ENCODE measurements at places on chromosomes 7 and 10.

- no peak for DNase-seq
These were observed 119.7 kb downstream of the FAM53B start for GRCh38 chr10:124624466-124624865.

GRCh38 chr10:117699436-117700075 lies 157.0 kb downstream of the EMX2 start:
- no peak for DNase-seq

DNA sequence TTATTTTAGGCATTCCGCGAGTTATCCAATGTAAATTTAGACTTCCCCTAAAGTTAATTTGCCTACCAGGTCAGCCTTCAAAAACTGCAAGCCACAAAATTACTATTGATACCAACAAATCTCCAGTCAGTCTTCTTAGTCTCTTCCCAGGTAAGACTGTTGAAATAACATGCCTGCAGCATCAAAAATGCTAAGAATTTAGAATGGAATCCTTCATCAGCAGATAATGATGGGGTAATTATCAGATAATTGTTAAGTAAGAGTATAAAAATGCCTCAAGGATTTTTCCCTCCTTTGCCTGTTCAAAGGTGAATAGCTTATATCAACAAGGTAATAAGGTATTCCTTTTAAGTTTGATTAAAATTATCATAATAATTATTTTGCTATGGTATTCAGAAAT lies 228.5 kb downstream of the BBS9 start:
- no peak for DNase-seq

DNA sequence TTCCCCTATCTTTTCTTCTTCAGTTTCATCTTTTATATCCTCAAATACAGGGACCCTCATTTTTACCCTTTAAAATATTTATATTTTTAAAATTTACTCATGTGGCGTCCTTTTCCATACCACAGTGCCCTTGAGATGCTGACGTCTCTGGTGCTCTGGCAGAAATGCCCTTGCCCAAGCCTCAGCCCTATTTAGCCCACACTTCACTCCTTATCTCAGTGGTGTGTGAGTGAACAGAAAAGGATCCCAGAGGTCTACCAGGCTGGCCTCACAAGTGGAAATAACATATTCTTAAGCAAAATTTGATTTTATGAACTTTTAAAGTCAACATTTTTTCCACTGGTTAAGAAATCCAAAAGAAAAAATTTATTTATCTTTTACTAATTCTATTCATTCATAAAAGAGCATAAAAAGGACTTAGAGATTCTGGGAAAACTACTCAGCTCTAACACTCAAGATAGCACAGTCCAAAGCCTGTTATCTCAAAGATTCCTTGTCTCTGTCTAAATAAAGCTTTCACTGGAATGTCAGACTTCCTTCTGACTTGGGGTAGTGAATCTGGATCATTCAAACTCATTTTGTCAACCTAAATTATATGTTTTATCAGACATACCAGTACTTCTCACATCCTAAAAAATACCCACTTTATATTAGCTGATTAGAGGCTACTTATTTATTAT lies at the start of gene NEBL:
TSS of gene NEBL (minus strand) at position 166 of the 680 bp plus-strand sequence. CDS start at position 60, 106 bp downstream.
- no peak for DNase-seq

- no peak for DNase-seq
These were observed 21.8 kb downstream of the MRPS24 start for GRCh38 chr7:43847496-43847895.

- no peak for DNase-seq
These were observed 19.1 kb downstream of the ACADSB start for GRCh38 chr10:123027861-123028260.

DNA sequence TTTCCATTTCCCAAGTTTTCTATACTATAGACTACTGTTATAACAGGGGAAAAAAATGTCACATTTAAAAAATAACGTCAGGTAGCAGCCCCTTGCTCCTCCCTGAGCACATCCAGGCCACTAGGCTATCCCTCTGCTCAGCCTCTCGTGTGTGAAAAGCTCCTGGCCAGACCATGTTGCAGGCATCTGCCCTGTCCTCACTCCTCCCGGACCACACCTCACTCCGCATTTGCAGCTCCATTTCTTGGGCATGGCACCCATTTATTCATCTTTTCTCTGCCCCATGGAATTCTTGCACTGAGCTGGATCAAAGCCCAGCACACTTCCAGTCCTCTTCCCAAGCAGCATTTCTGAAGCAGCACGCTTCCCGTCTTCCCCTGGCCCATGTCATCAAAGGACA lies 1.4 kb upstream of the GDF2 start:
- DNase-seq, result no peak

DNA sequence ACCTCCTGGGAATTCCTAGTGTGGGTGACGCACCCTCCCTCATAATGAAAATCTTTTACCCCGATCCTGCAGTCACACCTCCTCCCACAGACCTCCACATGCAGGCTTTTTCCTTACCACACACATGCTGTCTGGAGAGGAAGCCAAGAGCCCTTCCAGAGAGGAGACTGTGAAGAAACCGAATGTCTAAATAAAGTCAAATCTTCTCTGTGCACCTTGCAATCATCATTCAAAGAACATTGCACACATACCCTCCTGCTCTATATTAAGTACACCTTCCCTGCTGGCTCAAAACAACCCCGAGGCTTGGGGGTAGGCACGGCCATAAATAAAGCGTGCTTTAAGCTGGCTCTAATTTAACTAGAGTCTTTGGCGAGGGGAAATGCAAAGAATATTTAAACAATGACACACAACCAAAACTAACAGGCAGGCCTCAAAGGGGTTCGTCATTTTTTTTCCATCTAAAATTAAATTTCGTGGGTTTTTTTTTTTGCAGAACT lies 34.9 kb downstream of the CALML3 start:
- DNase-seq, result no peak

- DNase-seq, result no peak
These were observed 141.2 kb downstream of the LHPP start for GRCh38 chr10:124602646-124603365.

DNA sequence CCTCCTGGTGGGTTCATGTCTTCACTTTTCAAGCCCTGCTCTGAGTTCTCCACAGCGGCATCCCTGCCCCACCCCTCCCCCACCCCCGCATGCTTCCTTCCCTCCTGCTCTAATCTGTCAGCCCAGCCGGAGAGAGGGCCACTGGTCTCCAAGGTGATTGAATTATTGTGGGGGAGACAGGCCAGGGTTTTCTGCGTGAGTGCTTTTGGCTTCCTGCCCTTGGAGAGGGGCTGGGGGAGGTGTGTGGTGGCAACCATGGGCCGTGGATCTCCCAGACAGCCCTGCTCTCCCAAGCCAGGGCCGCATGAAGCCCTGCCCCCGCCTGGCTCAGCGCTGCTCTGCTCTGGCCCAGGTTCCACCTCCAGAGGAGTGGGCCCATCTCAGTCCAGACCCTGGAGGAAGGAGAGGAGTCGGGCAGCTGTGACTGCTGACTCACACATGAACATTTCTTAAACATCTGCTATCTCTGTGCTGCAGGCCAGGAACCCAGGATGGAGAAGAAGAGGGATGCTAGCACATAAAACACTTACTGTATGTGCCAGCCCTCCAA lies 109.9 kb downstream of the ZMIZ1 start:
- DNase-seq, result no peak

GRCh38 chr10:2929480-2930258 lies 137.7 kb upstream of the PFKP start:
- DNase-seq, result no peak

DNA sequence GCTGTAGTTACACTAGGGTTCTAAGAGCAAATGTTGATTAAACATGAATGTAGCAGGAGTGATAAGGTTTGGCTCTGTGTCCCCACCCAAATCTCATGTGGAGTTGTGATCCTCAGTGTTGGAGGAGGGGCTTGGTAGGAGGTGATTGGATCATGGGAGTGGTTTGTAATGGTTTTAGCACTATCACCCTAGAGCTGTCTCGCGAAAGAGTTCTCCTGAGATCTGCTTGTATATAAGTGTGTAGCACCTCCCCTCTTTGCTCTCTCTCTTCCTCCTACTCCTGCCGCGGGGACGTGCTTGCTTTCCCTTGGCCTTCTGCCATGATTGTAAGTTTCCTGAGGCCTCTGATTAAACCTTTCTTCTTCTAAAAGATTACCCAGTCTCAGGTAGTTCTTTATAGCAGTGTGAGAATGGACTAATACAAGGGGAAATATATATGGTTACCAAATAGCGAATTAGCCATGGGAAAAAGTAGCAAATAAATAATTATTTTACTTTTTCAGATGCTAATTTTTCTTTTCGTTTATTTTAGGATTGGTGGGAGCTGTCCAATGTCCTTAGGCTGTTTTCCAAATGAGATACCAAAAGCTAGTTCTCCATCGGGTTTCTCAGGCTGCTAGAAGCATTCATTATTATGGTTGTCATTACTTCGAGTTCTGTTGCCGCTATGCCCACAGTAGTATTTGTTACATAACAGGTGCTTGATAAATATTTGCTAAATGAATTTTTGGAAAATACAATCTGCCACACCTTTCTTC lies 58.7 kb downstream of the PTEN start:
- no peak for DNase-seq

GRCh38 chr10:6811153-6811552 lies 231.1 kb upstream of the PRKCQ start:
- no peak for DNase-seq

GRCh38 chr10:89591796-89592271 lies 53.2 kb downstream of the PANK1 start:
- no peak for DNase-seq

GRCh38 chr10:86447432-86447831 lies 74.2 kb downstream of the WAPL start:
- DNase-seq, result no peak

DNA sequence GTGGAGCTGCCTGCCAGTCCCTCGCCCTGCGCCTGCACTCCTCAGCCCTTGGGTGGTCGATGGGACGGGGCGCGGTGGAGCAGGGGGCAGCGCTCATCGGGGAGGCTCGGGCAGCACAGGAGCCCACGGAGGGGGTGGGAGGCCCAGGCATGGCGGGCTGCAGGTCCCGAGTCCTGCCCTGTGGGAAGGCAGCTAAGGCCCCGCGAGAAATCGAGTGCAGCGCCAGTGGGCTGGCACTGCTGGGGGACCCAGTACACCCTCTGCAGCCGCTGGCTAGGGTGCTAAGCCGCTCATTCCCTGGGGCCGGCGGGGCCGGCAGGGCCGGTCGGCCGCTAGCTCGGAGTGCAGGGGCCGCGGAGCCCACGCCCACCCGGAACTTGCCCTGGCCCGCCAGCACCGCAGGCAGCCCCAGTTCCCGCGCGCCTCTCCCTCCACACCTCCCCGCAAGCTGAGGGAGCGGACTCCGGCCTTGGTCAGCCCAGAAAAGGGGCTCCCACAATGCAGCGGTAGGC lies 565.9 kb upstream of the NRG3 start:
- no peak for DNase-seq

- DNase-seq, result no peak
These were observed 527.4 kb upstream of the IGFBP3 start for GRCh38 chr7:46448478-46448877.

DNA sequence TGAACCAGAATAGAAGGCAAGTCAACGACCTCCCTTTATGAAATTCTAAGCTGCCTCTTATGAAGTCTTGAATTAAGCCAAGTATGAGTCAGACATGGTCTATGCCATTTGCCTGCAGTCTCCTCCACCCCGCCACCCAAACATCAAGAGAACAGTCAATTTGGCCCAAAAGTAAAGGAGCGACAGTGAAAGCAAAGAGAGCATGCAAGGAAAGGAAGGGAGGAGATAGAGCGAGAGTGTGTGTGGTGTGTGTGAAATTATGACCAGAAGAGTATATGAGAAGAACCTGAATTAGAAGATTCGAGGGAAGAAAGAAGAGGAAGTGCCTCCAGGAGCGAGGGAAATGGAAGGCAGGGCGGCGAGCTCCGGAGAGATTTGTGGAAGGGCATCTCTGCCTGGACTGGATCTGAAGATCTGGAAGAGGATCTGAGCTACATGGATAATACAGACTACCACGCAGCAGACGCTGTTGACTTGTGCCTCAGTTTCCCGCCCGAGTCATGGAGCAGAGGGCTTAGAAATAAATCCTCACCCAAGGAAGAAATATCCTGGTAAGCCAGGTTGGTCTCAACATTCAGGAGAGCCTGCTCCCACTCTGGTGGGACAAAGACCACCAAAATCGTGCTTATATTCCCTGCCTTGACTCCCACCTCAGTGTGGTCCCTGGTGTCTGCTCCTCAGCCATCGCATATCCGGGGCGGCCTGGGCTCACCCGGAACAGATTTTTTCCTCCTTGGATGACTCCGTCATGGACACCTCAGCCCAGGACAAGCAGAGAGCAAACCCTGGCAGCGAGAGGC lies 459 bp downstream of the ZDHHC6 start:
- DNase-seq, result no peak

DNA sequence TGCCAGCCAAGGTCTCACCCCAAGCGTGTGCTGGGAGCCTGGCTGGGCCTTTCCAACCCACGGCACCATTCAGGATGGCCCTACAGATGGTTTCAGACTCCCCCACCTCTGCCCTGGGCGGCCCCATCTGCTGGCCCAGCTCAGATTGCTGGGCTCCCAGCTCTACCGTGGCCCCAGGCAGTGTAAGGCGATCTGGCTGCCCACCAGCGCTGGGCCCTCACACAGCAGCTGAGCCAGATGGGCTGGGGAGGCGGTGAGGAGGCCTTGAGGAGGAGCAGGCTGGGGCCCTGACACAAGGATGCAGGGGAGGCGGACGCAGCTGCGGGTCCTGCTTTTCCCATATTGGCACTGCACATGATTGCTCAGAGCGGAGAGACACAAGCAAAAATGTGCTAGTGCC lies 162.8 kb downstream of the NRF1 start:
- DNase-seq, result no peak

DNA sequence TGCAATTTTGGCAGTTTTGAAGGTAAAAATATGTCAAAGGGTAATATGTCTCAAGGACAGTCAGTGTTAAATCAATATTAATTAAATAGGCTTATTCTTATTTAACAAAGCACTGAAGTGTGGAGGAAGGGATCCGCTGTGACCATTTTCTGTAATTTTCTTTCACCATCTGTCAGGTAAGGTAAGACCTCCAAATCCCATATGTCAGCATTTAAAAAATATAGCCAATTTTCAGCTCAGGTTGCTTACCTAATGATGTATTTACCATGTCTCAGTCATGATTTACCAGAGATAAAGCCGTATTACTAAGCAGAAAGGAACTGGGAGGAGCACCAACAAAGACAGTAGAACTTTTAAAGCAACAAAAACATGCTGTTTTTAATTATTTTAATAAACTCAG lies 683.9 kb downstream of the CCSER2 start:
- DNase-seq, result no peak

DNA sequence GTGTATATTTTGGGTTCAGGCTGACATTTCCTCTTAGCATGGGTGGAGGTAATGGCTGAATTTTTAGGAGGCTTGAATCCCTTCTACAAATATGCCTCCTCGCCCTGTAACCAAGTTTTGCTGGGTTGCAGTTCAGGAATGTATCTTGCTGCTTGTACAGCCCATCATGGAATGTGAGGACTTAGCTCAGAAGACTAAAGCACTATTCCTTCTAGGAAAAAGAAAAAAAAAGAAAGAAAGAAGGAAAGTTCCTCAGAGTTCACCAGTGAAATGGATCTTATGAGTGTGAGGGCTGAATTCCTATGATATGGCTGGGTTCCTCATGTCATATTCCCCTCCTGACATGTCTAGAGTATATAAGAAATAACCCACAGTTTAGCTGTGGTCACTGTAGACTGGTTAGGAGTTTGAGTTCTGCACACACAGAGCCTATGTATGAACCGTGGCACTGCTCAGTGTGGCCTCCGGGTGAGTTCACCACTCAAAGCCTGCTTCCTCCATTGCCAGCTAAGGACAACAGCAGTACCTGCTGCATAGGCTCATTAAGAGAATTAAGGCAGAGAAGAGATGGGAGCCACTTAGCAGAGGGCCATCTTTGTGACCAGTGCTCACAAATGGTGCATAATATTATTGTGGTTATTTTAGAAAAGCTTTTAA lies 114.0 kb downstream of the TACC2 start:
- no peak for DNase-seq
